GM12891 (cell line): ENCODE measurements at places on chromosomes 1 and 21.

- DNase-seq, result no peak
Observed at GRCh38 chr1:34009340-34009985, 145.6 kb downstream of the HMGB4 start.

DNA sequence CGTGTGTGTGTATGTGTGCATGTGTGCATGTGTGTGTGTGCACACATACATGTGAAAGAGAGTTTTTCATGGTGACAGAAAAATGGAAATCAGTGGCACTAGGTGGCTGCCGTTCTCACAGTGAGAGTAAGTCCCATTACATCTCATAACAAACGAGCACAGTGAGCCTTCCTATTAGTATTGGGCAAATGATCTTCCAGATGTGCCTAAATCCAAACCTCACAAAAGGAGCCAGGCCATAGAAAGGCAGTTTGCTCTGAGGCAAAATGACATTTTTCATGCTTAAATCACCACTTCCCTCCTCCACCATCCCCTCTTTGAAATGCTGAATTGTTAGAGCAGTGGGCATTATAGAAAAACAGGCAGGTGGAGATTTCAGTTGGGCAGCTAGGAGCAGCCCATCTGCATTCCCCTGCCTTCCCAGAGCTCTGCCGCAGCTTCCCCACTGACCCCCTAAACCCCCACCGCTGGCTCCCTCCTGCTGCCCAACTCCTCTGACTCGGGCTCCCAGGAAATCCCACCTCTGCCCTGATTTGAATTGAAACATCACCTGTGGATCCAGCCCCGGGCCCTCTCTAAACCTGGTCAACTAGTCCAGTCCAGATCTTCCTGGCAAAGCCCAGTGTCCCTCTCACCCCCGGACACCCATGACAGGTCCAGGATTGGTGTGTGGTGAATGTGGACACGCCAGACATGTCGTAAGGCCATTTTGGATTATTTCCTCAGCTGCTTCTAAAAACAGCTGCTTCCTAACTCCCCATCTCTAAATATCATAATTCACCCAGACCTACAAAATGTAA lies 190.5 kb downstream of the SEC16B start:
- no peak for DNase-seq

DNA sequence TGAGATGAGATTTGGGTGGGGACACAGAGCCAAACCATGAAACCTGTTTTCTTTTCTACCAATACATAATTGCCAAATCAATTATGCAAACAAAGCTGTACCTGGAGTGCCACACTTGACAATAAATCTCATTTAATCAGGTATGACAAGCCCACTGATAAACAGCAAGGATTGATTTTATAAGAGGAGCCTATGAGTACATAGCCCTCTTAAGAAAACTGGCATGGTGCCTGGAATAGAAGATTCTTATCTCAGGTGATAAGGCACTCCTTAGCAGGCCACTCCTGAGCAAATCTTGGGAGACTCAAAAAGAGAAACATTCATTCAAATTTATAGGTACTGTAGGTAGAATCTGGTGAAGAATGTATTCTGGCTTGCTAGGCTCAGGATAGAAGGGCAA lies 28.6 kb upstream of the PDE4B start:
- no peak for DNase-seq

- DNase-seq, result no peak
Observed at GRCh38 chr1:206580438-206581113, 31.7 kb downstream of the EIF2D start.

GRCh38 chr1:2796890-2797740 lies 4.4 kb downstream of the TTC34 start:
- DNase-seq, result no peak

DNA sequence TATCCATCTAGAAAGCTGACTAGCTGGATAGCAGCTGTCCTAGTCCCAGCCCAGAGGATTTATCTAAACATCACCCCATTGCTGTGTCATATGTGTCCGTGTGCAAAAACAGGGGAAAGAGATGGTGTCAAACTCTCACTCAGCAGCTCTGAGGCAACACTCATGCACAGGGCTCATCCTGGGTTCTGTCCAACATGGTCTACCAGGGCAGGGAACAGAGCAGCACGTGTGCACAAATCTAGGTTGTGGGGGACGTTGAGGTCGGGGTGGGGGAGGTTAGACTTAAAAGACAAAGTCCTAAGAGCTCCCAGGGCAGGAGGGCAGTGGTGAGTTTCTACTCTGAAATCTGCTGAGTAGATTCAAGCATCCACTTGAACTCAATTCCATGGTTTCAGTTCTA lies 16.2 kb downstream of the PI4KB start:
- no peak for DNase-seq

DNA sequence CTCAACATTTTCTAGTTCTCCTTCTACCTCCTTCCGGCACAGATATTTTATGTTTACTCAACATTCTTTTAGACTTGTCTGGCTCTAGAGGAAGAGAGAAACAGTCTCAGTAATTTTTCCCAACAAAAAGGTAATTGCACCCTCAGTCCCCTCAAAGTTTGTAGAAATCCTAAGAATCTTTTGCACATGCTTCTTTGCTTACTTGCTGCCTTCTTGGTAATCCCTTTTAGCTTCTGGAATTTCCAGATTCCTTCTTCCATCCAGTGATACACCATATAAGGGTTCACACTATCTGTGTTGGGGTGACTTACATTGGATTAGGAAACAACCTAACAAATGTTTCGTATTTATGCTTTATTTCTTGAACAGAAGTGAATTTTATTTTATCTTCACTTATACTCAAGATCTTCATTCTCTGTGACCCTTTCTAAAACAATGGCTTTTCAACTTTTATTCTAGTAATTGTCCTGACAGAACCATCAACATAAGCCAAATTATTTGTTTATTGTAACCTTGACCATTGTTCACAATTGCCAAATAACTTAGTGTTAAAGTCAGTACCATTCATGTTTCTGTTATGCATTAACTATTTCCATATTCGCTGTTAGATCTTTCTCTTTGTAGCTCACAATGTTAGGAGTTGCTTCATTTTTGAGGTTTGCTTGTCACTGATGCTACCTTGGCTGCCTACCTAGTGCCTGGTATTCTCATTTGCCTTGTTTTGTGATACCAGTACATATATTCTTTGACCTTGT lies 238.1 kb downstream of the HMCN1 start:
- no peak for DNase-seq

DNA sequence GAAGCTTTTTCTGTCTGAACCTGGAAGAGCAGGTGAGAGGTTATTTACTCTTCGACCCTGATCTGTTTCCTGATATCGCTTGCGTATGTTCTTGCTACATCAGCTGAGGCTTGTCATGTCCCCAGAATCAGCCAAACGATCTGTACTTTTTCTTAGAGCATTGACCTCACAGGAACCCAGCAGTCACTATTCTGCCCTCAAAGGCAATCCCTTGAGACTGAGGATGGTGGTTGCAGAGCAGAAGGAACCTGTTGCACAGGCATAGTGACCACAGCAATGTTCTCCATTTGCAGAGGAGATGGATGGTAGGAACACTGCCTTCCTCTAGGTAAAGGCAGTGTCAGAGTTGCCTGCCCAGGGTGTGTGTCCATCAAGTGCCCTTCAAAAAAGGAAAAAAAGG lies 11.3 kb upstream of the LACTBL1 start:
- DNase-seq, result no peak

GRCh38 chr1:84379138-84379916 lies 19.0 kb upstream of the DNASE2B start:
- no peak for DNase-seq

GRCh38 chr21:34203851-34204420 lies 130.6 kb downstream of the MRPS6 start:
- DNase-seq, result no peak

DNA sequence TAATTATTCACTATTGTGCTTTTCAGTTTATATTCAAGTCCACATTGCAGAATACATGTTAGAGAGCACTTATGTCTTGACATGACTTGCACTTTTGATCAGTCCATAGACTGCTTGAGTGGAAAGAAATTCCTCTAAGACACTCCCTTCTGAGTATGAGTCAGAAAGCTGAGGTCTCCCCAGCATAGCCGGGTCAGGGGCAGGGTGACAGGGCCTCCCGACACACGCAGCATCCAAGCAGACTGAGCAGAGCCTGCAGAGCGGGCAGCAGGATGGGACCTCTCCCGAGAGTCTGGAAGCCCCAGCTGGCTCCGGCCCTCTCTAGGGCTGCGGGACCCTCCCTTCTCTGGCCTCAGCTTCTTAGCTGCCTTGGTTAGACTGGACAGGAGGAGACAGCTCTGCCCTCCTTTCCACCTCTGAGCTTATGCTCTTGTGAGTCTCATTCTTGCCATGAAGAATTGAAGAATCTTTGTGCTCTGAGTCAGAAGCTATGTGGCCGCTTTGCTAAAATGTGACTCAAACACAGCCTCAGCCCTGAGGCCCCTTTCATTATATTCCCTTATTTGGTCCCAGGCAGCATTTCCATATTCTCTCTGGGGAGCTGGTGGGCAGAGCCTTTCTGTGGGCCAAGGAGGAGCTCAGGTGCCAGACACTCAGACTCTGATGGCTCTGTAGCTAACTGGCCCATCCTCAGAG lies 11.2 kb upstream of the CAPN2 start:
- no peak for DNase-seq

DNA sequence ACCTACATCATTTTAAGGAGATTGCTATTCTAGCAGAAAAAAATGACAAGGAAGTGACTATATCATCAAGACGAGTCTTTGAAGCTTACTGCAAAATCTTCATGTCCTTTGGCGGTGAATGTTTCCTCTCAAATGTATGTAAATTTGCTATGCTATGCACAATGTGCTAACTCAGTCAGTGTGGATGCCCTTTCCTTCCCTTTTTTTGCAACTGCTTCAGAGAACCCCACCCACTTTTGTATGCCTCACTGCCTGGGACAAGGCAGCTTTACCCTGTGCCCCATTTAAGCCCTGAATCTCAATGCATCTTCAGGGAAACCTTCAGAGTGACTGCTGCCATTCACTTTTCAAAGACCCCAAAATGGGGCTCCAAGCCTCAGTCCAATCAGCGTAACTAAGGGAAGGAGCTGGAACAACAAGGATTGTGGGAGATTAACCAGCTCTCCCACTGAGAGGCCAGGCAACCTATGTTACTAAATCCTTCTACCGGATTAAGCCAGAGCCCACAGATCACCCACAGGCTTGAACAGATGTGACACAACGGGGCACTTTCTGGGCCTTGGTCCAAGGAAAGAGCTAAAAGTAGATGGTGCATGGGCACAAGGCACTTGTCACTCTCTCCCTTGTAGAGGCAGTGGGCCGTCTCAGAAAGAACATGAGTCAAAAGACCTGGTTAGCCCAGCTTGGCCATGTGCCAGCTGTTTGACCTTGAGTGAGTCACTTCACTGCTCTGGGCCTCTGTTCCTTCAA lies 154.4 kb downstream of the PLPP3 start:
- DNase-seq, result no peak

- no peak for DNase-seq
Observed at GRCh38 chr1:223462866-223463404, 69.7 kb downstream of the CCDC185 start.

DNA sequence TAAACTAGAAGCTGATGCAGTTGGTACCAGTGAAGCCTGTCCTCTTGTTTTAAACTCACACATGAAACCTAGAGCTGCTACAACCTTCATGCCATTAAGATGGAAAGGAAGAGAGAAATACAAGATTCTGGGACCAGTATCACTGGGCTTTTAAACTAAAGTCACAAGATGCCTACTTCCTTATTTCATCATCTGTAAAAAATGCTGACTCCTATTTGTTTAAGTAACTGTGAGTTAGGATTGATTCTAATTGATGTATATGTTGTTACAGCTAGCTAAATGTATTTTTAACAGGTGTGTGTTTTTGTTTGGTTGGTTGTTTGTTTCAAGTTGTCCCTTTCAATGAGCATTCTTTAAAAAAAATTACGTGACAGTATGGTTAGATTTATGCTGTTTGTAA lies 833.3 kb upstream of the PRMT6 start:
- DNase-seq, result no peak

GRCh38 chr1:177600321-177600720 lies 369.5 kb downstream of the SEC16B start:
- no peak for DNase-seq

- DNase-seq, result no peak
Observed at GRCh38 chr1:196464480-196464941, 143.7 kb downstream of the KCNT2 start.

- DNase-seq, result no peak
Observed at GRCh38 chr21:29235714-29236197, 63.0 kb upstream of the BACH1 start.

DNA sequence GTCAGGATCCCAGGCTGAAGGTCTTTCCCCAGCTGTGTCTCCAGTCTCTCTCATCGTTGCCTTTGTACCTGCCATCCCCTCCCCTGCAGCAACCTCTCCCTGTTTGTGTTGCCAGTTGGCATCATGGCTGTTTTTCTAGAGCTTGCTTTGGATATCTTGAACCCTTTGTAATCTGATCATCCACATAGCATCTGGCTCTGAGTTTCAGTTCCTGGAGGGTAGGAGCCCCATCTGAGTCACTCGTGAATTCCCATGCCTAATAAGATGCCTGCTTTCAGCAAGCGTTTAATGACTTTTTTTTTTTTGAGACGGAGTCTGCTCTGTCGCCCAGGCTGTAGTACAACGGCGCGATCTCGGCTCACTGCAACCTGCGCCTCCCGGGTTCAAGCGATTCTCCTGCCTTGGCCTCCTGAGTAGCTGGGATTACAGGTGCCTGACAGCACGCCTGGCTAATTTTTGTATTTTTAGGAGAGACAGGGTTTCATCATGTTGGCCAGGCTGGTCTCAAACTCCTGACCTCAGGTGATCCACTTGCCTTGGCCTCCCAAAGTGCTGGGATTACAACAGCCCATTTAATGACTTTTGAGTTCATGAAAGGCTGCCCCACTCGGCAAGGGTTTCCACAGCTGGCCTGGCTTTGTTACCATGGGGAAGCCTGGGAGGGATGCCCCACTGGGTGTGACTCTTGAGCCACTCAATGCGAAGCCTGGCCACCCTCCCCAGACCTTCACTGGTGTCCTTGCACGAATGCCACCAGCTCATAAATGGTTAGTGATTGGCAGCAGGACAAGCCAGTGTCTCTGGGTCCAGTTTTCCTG lies 11.9 kb downstream of the ALPL start:
- DNase-seq, result no peak

DNA sequence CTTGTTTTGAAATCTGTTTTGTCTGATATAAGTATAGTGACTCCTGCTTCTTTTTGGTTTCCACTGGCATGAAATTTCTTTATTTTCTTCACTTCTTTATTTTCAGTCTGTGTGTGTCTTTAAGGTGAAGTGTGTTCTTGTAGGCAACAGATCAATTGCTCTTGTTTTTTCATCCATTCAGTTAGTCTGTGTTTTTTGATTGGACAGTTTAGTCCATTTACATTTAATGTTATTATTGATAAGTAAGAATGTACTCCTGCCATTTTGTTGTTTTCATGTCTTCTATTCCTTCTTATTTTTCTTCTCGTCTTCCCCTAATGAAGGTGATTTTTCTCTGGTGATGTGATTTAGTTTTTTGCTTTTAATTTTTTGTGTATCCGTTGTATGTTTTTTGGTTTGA lies 487.7 kb upstream of the PBX1 start:
- DNase-seq, result no peak

- no peak for DNase-seq
Observed at GRCh38 chr21:37489553-37489952, 123.0 kb downstream of the DYRK1A start.

- peak; percentile 27 for DNase-seq
Observed at GRCh38 chr1:46370214-46370633, 23.9 kb upstream of the FAAH start.

- DNase-seq, result no peak
Observed at GRCh38 chr1:41590331-41590730, 105.8 kb upstream of the EDN2 start.
